AG04450 (cell line): ENCODE measurements at places on chromosomes 5 and 9.

GRCh38 chr9:131624636-131625507 lies 79.5 kb downstream of the PRRT1B start:
- no peak for DNase-seq

DNA sequence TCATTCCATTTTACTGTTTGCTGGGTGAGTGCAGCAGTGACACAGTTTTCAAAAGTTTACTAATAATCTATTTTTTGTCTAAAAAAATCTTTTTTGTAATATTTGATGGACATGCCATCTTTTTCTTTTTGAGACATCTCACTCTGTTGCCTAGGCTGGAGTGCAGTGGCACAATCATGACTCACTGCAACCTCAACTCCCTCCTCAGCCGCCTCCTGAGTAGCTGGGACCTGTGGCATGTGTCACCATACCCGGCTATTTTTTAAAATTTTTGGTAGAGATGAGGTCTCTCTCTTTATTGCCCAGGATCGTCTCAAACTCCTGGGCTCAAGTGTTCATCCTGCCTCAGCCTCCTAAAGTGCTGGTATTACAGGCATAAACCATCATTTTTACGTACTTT lies 86.0 kb downstream of the KDM4C start:
- DNase-seq, result no peak

GRCh38 chr9:121249563-121249962 lies 18.4 kb upstream of the GSN start:
- DNase-seq, result no peak

- no peak for DNase-seq
Observed at GRCh38 chr9:136081826-136082495, 13.1 kb downstream of the NACC2 start.

- no peak for DNase-seq
Observed at GRCh38 chr5:9439531-9440292, 106.2 kb downstream of the SEMA5A start.

DNA sequence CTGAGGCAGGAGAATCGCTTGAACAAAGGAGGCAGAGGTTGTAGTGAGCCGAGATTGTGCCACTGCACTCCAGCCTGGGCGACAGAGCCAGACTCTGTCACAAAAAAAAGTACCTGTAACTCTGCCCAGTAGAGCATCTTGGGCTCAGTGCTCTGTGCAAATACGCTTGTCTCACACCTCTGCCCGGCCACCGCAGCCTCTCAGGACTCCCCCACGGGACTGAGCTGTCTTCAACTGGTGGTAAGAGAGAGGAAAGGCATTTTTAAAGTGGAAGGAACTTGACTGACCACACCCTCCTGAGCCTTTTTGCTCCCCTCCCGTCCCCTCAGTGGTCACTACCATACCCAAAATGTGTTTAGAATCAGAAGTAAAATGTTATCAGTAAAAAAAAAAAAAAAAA lies 174.3 kb upstream of the PIK3R1 start:
- no peak for DNase-seq

DNA sequence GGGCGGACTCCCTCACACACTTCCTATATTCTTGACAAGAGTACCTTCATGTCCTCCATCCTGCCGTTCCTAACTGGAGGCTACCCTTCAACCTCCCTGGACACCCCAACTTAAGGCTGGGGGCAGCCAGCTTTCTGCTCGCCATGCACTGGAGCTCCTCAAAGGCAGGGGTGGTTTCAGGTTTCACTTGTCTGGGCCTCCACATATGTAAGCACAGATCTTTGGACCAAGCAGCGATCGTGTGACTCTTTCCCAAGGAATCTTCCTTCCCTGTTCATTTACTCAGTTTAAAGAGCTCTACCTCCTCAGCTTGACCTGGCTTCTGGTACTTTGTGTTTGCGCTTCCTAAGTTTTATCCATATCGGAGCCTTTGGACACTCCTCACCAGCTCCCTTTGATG lies 34.2 kb upstream of the TRPC7 start:
- no peak for DNase-seq

DNA sequence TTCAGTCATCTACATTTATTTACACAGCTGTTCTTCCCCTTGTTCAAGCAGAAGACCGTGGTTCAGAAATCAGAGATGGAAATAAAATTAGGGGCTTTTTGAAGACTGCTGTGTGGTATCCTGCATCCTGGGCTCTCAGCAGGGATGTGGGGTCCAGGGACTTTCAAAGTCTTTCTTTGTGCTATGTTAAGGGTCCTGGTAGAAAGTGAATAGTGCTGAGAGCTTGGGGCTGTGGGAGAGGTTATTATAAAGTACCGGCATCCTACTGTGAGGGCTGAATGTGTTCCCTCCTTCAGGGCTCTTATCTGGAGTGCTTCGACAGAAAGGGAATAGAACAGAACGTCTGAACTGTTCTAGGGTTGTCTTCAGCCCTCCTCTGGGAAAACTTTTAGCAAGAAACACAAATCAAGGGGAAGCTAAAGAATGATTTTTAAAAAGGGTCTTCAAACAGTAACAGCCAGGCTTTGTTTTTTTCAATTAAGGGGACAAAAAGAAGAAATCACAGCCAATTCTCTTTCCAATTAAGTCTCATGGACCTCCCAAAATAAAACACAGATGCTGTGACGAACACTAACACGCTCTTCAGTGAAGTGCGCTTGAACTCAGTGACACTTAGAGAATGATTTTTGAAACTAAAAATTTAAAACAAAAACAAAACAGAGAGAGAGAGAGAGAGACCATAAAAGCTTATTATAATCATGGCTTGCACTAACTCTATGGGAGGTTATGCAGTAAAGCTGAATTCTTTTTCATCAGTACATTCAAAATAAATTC lies 15.7 kb upstream of the SLC1A3 start:
- no peak for DNase-seq

GRCh38 chr5:110900829-110901228 lies 162.0 kb downstream of the SLC25A46 start:
- peak; percentile 76 for DNase-seq

- DNase-seq, result no peak
Observed at GRCh38 chr9:128846680-128847030, 17.1 kb upstream of the SPOUT1 start.

- DNase-seq, result no peak
Observed at GRCh38 chr9:21945606-21946005, 48.6 kb downstream of the CDKN2A start.

DNA sequence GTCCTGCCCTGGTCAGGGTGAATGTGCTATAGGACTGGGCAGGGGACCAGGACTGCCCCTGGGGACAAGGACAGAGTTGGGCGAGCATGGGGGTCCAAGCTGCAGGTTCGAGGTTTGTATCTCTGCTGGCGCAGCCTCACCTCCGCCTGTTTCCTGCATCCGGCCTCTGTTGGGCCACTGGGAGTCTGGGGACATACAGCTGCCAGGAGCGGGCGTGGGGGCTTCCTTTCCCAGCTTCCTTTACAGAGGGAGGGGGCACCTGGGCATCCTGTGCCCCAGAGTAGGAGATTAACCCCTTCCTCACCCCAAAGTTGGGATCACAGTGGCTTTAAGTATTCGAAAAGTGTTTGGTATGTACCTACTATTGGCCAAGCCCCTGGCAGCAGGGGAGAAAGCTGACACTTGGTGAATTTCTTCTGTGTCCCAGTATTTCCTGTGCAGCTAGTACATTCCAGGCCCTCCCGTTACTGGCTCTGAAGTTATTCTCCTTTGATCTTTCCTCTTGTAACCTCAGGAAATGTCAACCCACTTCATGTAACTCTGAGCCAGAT lies 19.0 kb downstream of the OLFML2A start:
- DNase-seq, result no peak

DNA sequence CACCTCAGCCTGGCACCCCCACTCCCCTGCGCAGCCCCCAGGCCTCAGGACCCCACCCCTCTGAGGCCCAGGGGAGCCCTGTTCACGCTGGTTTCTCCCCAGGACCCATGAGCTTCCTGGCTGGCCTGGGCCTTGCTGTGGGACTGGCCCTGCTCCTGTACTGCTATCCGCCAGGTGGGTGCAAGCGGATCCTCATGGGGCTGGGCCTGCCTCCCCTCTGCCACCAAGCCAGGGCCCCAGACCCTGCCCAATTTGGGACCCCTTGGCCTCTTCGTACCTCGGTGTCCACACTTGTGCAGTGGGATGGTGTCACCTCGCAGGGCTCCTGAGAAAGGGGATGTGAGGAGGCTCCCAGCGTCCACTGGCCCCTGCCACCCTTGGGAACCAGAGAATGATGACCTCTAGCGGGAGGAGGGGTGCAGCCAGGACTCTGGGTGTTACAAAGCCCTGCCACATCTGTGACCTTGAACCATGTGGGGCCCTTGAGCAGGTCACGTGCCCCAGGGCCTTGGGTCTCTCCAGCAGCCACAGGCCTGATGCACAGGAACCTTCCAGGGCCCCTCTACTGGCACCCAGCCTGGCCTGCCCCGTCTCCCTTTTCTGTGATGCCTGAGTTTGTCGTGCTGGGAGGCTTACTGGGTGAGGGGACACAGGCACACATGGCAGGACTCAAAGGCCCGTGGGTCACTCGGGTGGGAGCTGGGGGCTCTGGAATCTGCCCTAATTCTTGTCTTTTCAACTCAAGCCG lies 16.3 kb downstream of the CARD19 start:
- DNase-seq, result no peak

DNA sequence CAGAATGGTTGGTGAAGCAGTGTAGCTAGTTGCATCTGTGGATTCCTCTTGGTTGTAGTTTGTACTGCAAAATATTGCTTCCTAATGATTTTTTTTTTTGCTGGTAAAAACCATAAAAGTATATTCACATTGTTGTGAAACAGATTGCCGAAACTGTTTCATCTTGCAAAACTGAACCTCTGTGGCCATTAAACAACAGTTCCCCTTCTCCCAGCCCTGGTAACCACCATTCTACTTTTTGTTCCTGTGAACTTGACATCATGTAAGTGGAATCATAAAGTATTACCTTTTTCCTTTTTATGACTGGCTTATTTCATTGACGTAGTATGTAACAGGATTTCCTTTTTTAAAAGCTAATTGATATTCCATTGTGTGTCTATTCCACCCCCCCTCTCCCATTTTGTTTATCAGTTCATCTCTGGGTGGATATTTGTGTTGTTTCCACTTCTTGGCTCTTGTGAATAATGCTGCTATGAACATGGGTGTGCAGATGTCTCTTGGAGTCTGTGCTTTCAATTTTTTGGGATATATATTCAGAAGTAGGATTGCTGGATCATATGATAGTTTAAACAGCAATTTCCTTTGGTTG lies 11.8 kb downstream of the SUB1 start:
- no peak for DNase-seq

DNA sequence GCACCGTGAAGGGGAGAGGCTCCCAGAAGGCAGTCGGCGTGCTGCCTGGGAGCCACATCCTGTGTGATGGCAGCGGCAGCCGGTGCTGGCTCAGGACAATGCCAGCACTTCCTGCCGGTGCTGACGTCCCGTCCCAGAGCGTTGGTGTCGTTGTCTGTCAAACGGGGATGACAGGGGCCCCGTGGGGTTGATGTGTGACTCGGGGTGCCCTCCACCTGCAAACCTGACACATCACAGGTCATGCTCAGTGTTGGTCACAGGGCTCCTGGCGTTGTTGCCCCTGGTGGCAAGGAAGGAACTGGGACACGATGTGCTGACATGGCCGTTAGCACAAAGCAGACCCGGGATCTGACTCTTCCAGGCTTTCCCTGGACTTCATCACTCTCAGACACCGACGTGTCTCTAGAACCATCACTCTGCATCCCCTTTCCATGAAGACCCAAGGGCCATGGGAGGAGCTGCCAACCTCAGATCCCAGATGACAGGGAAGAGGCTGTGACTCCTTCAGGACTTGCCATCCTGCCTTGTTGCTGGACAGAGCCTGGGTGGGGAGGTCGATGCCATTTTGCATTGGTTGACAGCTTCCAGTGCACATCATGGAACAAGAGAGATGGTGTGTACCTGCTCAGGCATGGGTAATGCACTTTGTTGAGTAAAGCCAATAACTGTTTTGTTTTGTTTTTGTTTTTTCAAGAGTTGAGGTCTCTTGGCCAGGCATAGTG lies 21.5 kb downstream of the PLPP7 start:
- DNase-seq, result no peak

GRCh38 chr5:14525397-14525796 lies 56.2 kb upstream of the OTULINL start:
- no peak for DNase-seq

DNA sequence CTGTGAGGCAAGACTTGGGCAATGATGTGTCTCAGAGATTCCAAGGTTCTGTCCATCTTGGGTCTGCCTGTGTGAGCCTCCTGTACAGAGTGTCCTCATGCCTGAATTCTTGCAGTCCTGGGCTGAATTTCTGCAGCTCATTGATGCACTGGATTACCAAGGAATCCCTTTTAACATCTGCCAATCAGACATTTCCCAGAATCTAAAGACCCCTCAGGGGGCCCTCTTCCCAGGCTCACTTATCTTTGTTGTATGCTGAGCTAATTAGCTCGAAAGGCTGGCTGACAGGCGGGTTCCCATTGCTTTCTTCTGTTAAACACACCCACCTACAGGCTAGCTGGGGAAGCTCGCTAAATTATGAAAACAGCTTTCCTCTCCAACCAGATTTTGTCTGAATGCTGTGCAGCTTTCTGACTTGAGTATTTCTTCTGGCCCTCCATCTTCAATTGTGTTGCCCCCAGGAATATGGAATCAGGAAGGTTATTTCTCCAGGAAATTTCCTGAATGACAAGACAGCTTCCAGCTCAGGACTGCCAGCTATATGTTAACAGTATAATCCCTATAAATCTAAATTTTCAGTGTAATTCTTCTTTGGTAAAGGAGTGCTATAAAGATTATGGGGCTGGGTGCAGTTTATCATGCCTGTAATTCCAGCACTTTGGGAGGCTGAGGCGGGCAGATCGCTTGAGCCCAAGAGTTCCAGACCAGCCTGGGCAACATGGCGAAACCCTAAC lies at the start of gene LIX1:
Gene LIX1, minus strand, starts transcription at position 91 of the 734 bp plus-strand sequence. Its CDS starts 35 bp downstream, at position 56.
- no peak for DNase-seq

GRCh38 chr9:130414910-130415746 lies 29.6 kb upstream of the ASS1 start:
- no peak for DNase-seq

- DNase-seq, result no peak
Observed at GRCh38 chr5:10339058-10339811, 14.3 kb upstream of the MARCHF6 start.

DNA sequence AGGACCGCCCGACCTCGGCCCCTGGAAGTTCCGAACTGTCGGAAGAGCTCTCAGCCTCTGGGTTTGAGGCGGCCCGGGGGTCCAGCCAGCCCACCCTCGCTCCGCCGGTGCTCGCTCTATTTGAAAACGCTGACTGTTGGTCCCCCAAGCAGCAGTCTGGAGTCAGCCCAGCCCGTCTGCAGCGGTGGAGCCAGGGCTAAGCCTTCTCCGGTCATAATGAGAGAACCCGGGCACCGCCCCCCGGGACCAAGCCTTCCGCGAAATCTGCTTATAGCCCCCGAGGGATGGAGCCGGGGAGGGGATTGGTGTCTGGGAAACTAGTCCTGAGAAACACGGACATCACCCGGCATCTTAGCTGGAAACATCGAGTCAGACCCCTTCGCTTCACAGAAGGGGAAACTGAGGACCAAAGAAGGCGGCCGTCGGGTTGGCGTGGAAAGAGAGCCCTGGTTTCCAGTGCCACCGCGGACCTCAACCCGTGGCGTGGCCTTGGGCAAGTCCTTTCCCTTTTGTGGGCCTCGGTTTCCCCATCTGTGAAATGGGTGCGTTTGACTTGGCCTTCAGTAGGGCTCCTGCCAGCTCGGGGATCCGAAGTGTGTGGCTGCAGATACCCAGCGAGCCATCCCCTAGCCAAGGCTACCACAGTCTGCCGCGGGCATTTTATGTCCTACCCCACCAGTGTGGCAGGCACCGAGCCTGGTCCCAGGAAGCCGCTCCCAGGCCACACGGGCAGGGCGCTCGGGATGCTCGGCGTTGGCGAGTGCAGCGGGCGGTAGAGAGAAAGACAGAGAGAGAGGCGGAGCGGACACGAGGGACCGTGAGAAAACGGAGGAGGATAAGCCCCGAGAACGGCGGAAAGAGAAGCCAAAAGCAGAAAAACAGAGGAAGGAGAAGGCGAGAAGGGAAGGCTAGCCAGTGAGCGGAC lies 857 bp downstream of the ADAM19 start:
- DNase-seq, result no peak

- DNase-seq, result no peak
Observed at GRCh38 chr9:88959727-88960469, 31.4 kb upstream of the S1PR3 start.
